Activated gamma-delta T cell treated with anti-CD3 and anti-CD28 coated beads, Interleukin-2, amount 50 U/mL, for 16 hours (primary cell): ENCODE measurements at places on chromosomes 6 and 20.
A peak's percentile ranks its signal among the peaks of the same experiment; 100 is the strongest.

GRCh38 chr20:11008444-11009033, 334.7 kb upstream of the JAG1 start:
- DNase-seq: no peak

DNA sequence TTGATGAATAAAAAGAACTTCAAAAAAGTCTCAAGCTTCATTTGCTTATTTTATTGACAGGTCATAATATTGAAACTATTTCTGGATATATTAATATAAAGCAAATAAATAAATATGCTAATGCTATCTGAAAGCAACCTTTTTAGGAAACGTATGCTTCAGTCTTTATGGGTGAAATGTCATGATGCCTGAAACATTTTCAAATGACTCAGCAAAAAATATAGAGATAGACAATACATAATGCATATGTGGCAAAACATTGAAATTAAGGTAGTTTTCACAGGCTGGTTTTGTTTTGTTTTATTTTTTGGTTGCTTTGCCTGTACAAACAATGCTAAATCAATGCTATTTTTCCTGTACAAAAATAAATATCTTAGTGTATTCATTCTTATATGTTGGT, 194.4 kb upstream of the PLCB4 start:
- DNase-seq: no peak

DNA sequence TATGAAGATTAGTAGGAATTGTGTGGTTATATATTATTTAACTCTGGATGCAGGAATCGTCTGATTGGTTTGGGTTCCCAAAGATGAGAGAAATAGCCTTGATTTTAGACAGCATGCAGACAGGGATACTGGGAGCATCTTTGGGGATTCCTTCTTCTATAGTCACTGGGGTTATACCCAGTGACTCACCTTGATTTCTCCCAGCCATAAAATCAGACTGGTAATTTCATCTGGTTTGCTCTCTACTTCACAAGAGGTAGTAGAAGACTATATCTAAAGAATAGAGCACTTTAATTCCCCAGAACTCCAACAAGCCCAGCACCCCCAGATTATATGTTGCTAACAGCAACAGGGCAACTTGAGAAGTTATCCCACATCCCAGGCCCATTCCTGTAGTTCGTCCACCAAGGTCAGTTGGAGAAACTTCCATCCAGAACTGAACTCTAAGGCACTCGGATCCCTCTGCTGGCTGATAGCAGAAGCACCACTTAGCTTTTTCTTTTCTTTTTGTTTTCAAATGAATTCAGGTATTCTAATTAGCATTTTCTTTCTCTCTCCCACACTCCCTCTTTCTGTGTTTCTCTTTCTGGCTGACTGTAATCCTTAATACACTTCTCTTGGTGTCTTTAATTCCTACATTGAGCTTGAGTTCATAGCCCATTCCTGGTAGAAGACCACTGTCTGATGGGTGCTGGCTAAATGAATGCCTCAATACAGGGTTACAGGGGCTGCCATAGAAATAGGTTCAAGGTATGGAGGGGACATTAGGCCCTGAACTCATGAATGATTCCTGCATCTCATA, 20.4 kb upstream of the EFHC1 start:
- no peak for DNase-seq

- no peak for DNase-seq
Observed at GRCh38 chr6:158290040-158290439, 22.2 kb upstream of the TULP4 start.

- no peak for DNase-seq
Observed at GRCh38 chr6:168264593-168265335, 54.8 kb downstream of the DACT2 start.

GRCh38 chr20:2163757-2164156, 62.1 kb downstream of the STK35 start:
- DNase-seq: no peak

GRCh38 chr6:110085285-110085684, 94.2 kb downstream of the WASF1 start:
- DNase-seq: no peak

- no peak for DNase-seq
Observed at GRCh38 chr6:124812067-124812466, 150.2 kb upstream of the RNF217 start.

GRCh38 chr6:168045141-168045691, 33.8 kb downstream of the FRMD1 start:
- no peak for DNase-seq

GRCh38 chr6:128600397-128600951, 80.1 kb upstream of the PTPRK start:
- no peak for DNase-seq

DNA sequence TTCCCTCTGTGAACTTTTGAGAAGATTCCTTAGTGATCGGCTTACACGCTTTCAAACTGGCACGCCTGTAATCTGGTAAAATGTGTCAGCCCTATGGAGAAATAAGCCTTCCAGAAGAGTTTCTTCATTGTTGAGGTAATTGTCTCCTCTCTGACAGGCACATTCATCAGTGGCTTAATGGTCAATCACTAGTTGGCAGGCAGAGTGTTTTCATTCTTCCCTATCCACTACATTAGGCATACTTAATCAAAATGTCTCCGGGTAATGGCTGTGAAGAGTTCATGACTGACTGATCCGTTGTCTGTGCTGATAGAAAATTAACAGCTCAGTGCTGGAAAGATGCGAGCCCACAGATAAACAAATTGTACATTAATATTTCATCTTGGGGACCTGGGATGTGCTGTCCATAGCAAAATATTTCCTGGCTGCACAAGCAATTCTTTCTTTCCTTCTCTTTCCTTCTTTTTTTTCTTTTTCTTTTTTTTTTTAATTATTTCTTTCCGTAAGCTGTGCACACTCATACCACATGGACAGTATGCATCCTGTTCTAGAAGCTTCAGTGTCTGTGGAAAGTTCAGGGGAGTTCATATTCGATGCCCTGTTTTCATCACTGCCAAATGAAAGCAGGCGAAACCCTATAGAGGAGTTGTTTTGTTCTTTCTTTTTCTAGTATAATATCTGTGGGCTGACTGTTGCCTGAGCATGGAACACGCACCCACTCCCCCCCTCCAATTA, 31.4 kb downstream of the TSHZ2 start:
- no peak for DNase-seq

- DNase-seq: no peak
Observed at GRCh38 chr6:157266274-157267101, 56.8 kb downstream of the TMEM242 start.

DNA sequence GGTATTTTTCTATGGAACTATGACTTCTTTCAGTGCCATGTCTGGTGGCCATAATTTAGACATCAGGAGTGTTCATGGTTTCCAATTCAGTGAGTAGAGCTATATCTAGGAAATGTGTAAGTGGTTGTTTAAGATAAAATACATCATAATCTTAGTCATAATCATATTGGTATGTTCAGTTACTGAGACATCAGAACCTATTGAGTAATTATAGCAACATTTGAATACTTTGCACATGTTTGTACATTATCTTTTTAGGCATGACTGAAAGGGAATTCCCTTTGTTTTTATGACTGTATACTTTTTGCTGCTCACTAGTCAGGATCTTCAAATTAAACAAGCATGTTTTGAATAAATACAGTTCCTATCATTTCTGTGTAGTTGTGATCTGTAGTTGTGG, 64.0 kb downstream of the STXBP5 start:
- no peak for DNase-seq

DNA sequence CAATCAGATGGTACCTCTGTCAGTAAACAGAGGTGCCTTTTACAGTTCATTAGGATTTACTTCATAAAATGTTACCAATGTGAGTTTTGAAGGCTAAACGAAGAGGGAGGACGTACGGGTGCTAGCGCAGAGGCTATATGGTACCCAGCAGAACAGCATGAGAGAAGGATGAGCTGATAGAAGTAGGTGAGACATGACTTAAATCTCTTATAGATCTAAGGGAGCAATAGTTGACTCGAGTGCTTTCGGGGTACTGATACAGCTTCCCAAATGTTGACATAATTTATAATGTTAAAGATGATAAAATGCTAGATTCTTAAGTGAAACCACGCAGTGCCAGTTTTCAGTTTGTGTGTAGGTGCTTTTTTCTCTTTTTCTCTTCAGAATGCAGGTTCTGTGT, 72.6 kb downstream of the HIVEP1 start:
- no peak for DNase-seq

DNA sequence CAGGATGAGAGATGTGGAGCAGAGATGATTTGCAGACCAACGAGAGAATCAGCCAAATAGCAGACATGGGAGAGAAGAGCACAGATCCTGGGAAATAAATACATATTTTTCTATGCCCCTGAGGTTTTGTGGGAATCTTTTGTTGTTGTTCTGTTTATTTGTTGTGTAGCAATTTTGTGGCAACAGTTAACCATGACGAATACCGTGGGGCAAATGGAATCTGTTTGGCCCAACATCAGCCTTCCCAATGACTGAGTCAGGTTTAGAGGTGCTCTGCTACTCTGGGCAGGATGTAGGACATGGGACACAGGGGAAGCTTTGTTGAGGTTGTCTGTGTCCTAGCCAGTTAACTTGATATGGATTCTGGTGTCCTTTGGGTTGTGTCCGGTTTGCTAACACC, 7.9 kb upstream of the SLC2A10 start:
- no peak for DNase-seq

- no peak for DNase-seq
Observed at GRCh38 chr6:112253841-112254816, at the start of gene LAMA4. TSS of gene LAMA4 (minus strand) at chr6:112254567. CDS start at chr6:112254150, 417 bp downstream.

GRCh38 chr6:150255840-150256239, 113.0 kb upstream of the IYD start:
- no peak for DNase-seq

GRCh38 chr20:33569802-33570391, 80.0 kb downstream of the CBFA2T2 start:
- DNase-seq: no peak

DNA sequence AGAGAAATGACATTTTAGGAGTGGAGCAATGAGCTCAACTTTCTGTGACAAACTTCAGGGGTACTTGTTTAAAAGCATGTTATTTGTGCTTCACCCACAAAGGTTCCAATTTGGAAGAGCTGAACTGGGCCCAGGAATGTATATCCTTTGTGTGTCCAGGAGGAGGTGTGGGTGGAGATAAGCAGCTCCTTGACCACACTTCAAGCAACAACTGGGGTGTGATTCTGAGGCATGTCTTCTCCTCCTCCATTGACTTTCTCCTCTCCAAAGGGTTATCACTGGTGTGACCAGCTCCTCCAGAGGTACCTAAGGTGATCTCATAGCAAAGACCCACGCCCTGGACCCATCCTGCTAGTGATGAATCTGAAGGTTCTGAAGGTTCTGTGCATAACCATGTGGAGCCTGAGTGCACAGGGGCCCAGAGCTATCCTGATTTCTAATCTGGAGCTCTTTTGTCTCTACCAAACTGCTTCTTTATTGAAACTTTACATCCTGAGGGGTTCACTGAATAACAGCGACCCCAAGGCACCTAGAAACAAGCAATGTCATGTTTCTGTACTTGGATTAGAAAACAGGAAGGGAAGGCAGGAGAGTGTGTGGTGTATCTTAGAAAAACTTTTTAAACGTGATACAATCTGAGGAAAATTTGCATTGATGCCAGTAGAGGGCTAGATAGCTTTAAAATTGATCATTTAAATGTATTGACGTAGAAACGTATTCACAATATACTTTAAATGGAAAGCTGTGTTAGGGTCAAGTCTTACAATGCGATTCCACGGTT, 60.9 kb upstream of the CD93 start:
- DNase-seq: no peak

DNA sequence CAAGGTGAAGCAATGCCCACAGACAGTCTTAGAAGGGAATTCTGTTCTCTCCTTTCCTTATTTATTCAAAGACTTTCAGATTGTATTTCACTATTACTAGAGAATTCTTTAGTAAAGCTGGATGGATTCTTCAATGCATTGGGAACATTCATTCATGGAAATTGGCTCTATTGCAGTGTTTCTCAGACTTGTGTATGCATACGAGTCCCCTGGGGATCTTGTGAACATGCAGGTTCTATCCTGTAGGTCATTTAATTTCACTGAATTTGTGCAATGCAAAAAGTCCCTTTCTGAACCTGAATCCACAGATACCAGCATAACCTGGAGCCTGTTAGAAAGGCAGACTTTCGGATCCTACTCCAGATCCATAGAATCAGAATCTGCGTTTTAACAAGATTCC, 160.9 kb upstream of the AHI1 start:
- DNase-seq: no peak

GRCh38 chr6:40542175-40542764, 44.9 kb downstream of the LRFN2 start:
- DNase-seq: no peak

DNA sequence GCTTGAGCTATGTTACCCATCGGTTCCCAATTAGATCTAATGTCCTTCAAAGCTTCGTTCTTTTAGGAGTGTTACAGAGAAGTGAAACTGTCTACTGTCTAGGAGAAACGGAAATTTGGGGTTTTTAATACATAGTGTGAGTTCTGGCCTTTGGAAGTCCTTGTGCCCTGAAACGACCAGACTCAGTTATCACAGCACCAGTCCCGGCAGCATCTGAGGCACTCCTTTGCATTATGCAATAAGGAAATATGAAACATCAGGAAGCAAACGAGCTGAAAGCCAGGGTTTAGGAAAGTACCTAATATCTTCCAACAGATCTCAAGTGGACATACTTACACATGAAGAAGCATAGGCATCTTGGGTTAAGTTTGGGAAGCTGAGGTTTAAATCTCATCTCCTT, 61.8 kb upstream of the ADGRF1 start:
- DNase-seq: no peak

- no peak for DNase-seq
Observed at GRCh38 chr6:37289931-37290330, 32.0 kb upstream of the TMEM217 start.

GRCh38 chr6:107585815-107586435, 96.0 kb downstream of the SOBP start:
- DNase-seq: no peak

- no peak for DNase-seq
Observed at GRCh38 chr6:45644720-45645119, 267.0 kb upstream of the SUPT3H start.

DNA sequence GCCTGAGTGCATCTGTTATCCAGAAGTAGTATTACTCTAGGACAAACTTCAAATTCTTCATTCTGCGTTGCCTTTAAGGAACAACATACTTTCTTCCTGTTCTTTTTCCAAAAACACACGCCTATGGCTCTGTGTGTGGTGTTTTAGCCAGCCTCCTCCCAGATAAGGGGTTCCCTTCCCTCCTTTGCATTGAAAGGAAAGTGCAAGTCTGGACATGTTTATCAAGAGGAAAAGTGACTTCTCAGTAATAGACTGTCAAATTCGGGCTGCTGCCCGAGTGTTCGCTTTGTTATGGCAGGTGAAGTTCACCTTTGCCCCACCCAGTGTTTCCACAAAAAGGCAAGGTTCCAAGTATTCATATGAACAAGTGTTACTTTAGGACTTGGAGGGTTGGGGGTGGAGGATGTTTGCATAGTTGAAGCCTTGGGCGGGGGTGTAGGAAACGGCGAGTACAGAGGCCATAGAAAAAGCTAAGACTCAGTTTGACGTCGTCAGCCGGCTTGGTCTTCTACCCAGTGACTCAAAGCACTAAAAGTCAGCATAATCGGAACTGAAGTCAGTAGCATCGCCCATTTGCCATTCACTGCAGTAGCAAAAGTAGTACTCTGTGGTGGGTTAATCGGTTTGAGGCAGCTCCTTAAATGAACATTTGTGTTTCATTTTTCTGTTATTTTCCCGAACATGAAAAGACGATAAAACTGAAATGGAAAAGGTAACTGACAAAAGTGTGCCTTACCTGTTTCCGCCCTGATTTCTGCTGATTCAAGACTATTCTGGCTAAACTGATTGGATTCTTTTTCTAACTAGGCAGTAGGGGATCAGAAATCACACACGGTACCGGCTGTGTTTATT, 12.5 kb downstream of the PRDM1 start:
- DNase-seq: peak; percentile 58
